ENCODE measurements at places on chromosomes 11 and 22.

GRCh38 chr11:60700689-60701468 is 1.5 kb downstream of the MS4A8 start:
- no peak for DNase-seq
- no peaks in the 10 kb centered on the region for H3K36me3 ChIP-seq
- H3K27me3 ChIP-seq: no peaks in the 10 kb centered on the region
- no peaks in the 10 kb centered on the region for H3K4me1 ChIP-seq
- no peak overlapping the region for H3K27ac ChIP-seq

DNA sequence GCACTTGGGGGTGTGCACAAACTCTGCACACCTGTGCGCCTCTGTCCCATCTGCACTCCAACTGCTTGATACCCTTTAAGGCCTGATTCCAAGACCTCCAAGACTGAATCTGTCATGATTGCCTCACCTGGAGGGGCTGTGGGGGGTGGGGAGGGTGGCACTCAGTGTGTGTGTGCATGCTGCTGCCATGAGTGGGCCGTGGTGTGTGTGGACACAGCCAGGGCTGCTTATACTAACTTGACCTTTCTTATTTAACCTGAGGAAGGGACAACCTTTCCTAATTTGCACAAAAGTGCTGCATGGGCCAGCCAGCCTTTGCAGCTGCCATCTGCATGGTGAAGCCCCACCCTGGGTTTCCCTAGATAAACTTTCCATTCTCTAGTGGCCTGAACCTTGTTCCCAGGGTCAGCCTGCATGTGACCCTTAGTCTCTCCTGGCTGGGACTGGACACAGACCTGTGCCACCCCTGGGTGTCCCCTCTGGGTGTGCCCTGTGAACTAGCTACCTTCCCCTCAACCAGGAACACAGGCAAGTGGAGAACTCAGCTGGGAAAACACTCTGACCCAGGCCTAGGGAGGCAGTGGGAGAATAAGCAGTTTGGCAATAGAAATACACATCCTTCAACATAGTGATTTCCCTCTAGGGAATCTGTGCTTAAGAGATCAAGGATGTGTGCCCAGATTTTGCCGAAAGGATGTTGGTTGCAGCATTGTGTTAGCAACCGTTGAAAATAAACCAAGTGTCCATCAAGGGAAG is 45.4 kb upstream of the DKK3 start:
- no peaks in the 10 kb centered on the region for H3K27me3 ChIP-seq
- H3K36me3 ChIP-seq: no peaks in the 10 kb centered on the region
- no peak for DNase-seq
- H3K4me1 ChIP-seq: peaks cover 5% of the 10 kb centered on the region
- H3K4me3 ChIP-seq: no peak overlapping the region

GRCh38 chr11:130510407-130511006 is 62.1 kb downstream of the ADAMTS15 start:
- H3K36me3 ChIP-seq: no peaks in the 10 kb centered on the region
- H3K4me1 ChIP-seq: peaks cover 27% of the 10 kb centered on the region
- no peak overlapping the region for H3K4me3 ChIP-seq

DNA sequence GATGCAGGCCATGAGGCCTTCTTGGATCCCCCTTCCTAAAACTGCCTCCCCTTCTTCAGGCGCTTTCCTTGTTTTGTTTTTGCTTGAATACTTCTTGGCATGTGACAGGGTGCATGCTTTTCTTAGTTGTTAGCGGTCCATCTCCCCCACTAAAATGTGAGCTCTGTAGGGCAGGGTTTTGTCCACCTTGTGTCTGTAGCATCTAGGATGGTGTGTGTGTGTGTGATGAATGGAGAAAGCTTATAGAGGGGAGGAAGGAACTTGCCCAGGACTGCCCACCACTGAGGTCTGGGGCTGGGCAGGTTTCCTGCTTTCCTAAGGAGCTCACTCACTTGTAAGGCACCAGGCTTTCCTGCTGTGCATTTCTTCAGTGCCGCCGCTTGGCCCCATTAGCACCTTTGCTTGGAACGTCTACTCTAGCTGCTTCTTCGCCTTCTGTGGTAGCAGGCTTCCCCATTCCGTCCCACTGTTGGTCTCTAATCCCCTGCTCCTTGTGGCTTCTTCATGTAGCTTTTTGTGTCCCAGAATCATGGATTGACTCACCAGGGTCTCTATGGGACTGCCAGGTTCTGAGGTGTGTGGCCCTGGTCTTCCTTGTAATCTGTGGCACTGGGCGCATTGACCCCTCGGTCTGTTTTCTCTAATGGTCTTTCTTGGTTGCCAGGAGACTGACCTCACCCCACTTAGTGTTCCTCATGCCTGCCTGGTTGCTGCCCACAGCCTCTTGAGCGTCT is 3.3 kb downstream of the DGCR8 start:
- H3K4me3 ChIP-seq: no peak overlapping the region
- peaks cover 30% of the 10 kb centered on the region for H3K4me1 ChIP-seq
- DNase-seq: no peak
- no peaks in the 10 kb centered on the region for H3K27me3 ChIP-seq

DNA sequence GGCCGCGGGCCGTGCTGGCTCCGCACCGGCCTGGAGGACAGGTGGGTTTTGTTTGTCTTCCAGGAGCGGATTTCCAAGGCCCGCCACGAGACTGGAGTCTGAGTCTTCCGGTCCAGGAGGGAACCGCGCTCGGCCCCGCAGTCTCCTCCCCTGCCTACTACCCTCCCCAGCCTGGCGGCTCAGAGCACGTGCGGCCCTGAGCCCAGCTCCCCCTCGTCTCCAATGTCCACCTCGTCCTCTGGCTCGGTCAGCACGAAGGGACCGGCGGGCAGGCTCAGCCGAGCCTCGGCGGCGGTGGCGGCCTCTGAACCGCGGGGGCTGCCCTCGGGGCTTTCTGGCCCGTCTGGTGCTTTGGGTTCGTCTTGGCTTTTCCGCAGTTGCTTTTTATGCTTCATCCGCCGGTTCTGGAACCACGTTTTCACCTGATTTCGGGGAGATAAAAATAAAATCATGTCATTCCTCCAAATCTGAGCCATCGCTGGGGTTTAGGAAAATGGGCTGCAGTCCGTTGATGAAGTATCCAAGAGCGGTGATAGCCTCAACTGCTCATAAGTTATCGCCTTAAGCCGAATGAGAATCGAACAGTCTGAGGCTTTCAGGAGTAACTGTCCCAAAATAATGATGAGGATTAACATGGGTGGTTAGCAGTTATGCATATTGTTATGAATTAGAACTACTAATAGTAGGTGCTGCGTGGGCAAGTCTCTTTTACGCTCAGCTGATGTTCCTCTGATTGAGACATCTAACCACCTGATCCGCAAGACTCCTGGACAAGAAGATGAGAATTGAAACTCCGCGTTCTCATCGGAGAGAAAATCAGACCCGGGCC is 4.0 kb downstream of the BSX start:
- H3K27me3 ChIP-seq: peaks cover 89% of the 10 kb centered on the region
- DNase-seq: no peak
- no peaks in the 10 kb centered on the region for H3K36me3 ChIP-seq

GRCh38 chr11:62559204-62559603 is 12.6 kb upstream of the AHNAK start:
- H3K4me1 ChIP-seq: peaks cover 49% of the 10 kb centered on the region
- H3K36me3 ChIP-seq: peaks cover 62% of the 10 kb centered on the region
- no peak overlapping the region for H3K4me3 ChIP-seq
- H3K27ac ChIP-seq: no peak overlapping the region
- no peaks in the 10 kb centered on the region for H3K27me3 ChIP-seq

DNA sequence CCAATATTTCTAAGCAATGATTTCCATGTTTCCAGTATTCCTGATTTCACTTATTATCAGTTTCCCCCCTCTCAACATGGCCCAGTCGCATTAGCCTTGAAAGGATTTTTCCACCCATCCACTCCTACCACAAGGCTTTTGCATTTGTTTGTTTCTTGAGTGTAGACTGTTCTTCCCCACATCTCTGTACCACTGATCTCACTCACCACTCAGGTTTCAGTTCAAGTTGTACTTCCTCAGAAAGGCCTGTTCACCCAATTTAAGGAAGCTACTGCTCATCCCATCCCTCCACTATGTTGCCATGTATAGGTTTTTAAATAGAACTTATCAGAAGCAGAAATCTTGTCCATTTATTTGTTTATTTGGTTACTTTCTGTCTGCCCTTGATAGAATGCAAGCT is 472.3 kb downstream of the FAM181B start:
- no peaks in the 10 kb centered on the region for H3K27me3 ChIP-seq
- no peak overlapping the region for H3K4me3 ChIP-seq
- no peak for DNase-seq
- H3K27ac ChIP-seq: no peak overlapping the region

DNA sequence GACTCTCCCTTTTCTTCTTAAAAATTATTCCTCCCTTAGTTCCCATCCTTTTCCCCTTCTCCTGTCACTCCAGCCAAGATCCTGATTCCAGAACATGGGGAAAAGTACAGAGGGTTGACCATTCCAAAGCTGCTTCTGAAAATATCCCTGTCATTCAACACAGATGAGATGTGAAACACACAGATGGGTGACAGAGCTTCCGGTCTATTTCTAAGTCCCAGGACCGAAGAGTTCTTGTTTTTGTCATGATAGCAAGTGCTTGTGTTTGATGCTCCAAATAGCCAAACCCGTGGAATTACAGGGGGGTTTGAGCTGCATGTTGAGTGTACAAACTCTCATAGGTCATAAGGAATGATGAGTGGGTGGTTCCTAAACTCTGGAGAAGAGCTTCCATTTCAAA is 57.9 kb downstream of the PARVA start:
- H3K27me3 ChIP-seq: no peaks in the 10 kb centered on the region
- H3K27ac ChIP-seq: peak overlapping the region; percentile 74

DNA sequence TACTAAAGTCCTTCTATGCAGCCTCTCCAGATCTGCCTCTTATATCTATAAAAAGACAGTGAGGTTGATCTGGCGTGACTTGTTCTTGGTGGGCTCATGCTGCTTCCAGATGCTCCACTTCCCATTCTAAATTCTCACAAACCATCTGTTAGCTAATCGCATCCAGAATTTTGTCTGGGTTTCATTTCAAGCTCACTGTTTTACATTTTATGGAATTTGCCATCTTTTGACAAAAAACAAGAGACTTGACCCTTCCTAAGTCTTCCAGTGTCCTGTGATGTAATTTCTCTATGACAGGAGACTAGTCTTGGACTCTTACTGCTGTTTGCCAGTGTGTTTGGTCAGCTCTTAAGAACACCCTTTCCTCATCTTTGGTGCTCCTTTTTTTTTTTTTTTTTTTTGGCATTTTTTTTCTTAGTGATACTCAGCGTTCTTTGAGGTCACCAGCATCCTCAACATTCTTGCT is 23.0 kb downstream of the CRKL start:
- H3K27me3 ChIP-seq: no peaks in the 10 kb centered on the region
- peaks cover 25% of the 10 kb centered on the region for H3K36me3 ChIP-seq
- H3K4me1 ChIP-seq: peaks cover 66% of the 10 kb centered on the region
- no peak overlapping the region for H3K4me3 ChIP-seq
- no peak for DNase-seq
- no peak overlapping the region for H3K27ac ChIP-seq

DNA sequence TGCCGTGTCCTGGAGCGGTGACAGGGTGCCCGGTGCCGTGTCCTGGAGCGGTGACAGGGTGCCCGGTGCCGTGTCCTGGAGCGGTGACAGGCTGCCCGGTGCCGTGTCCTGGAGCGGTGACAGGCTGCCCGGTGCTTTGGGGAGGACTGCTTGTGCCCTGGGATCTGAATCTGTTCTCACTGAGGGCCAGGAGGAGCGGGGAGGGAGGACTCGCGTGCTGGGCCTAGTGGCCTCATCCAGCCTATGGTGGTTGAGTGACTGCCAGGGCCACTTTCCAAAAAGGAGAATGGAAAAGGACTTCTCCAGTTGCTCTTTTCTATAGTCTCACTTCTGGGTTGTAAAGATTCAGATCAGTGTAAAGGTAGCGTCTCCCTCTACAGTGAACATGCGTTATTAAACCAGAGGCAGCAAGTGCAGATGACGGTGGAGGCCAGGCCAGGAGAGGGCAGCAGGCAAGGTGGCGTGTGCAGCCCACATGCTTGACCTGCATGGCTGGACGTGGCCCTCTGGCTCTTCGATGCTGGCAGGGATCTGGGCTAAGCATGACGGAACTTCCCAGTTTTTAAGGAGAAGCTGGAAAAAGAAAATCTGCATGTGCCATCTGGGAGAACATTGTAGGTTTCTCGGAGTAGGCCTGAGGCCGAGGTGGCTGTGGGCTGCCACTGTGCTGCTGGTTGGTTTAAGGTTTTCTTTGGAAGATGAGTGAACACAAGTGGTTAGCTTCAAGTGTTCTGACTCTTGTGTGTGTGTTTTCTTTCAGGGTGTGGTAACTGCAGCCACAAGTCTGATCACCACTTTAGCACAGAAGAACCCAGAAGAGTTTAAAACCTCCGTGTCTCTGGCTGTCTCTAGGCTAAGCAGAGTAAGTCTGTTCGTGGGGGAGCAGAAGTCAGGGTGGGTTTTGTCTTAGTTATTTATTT is 55.0 kb downstream of the AP2A2 start:
- H3K27me3 ChIP-seq: no peaks in the 10 kb centered on the region
- no peaks in the 10 kb centered on the region for H3K4me1 ChIP-seq
- no peak for DNase-seq
- no peak overlapping the region for H3K27ac ChIP-seq
- no peak overlapping the region for H3K4me3 ChIP-seq

GRCh38 chr22:48945621-48946458 is 881.8 kb downstream of the BRD1 start:
- H3K36me3 ChIP-seq: no peaks in the 10 kb centered on the region
- H3K27ac ChIP-seq: no peak overlapping the region
- DNase-seq: peak; percentile 9

DNA sequence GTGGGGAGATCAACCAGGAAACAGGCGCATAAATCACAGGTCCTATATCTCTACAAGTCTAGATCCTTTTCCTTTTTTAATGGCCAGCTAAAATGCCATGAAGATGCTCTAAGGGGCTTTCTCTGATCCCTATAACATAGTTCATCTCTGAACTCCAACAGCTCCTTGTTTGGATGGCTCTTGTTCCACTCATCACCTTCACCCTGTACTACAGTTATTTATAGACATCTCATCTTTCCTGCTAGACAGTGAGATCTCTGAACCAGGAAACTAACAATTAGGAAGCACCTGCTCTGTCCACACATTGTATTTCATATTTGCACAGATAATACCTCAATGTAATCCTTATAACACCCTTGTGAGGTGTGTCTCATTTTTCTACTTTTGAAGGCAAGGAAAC is 31.6 kb downstream of the KCNA4 start:
- H3K36me3 ChIP-seq: no peaks in the 10 kb centered on the region
- DNase-seq: no peak
- H3K4me3 ChIP-seq: no peak overlapping the region
- H3K27ac ChIP-seq: peak overlapping the region; percentile 61
- no peaks in the 10 kb centered on the region for H3K27me3 ChIP-seq
- peaks cover 6% of the 10 kb centered on the region for H3K4me1 ChIP-seq

- no peaks in the 10 kb centered on the region for H3K27me3 ChIP-seq
- no peak overlapping the region for H3K4me3 ChIP-seq
- H3K36me3 ChIP-seq: no peaks in the 10 kb centered on the region
- DNase-seq: peak; percentile 66
- H3K27ac ChIP-seq: peak overlapping the region; percentile 44
- peaks cover 8% of the 10 kb centered on the region for H3K4me1 ChIP-seq
Observed at GRCh38 chr11:69166218-69167115, 10.7 kb downstream of the SMIM38 start.
